ENCODE measurements at places on chromosomes 1 and 21. TPM values are rescaled to one million over a fixed set of nuclear protein-coding genes. Genes with fewer than 3 reads are reported as not detected.

DNA sequence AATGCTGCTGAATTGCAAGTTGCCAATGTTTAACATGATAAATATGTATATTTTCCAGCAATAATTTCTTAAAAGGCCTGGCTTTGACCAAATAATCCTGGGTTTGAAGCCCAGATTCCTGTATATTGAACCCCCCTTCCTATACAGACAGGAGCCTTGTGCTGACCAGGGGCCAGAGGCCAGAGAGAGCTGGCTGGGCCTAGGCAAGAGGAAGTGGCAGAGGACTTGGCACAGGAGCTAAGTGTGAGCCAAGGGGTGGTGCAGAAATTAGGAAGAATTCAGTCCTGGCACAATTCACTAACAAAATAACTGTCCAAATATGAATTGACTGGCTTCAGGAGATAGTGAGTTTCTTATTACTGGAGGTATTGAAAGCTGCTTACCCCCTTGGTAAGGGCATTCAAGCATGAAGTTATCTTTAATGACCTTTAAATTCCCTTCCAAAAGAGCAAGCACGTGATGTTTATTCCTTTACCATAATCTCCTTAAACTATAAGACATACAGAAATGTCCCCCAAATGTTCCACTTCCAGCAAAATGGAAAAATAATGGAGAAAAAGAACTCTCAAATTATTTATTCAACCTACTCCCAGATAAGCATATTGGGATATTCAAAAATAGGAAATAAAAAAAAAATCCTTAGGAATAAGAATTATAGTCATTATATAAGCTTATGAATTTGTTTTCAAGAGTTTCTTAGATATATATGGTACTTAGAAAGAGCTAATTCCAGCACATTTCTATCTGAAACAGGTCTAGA, 26.6 kb downstream of the NIBAN1 start:
- no peaks in the 10 kb centered on the region for H3K27me3 ChIP-seq
- H3K36me3 ChIP-seq = no peaks in the 10 kb centered on the region
- no peak overlapping the region for H3K27ac ChIP-seq
- DNase-seq = no peak
- H3K4me3 ChIP-seq = no peak overlapping the region
- no peaks in the 10 kb centered on the region for H3K4me1 ChIP-seq

DNA sequence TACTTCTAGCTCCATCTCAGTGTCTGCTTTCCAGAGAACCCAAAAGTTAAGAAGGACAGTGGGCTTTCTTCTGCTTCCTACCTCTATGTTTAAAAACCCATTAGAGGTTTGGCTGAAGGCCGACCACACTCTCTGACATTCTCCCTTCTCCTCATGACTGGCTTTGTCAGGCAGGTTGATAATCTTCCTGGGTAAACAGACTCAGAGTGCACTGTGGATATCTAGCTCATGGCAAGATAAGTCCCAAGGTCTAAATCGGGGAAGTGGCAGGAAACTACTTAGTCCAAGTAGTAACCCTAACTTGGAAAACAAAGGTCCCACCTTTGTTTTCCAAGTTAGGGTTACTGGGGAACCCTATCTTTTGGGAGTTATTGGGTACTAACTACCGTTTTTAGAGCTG, 161.9 kb upstream of the SPAG17 start:
- no peak overlapping the region for H3K27ac ChIP-seq
- no peaks in the 10 kb centered on the region for H3K4me1 ChIP-seq
- no peak overlapping the region for H3K4me3 ChIP-seq
- no peaks in the 10 kb centered on the region for H3K27me3 ChIP-seq

- H3K4me3 ChIP-seq = no peak overlapping the region
- DNase-seq = no peak
- H3K4me1 ChIP-seq = no peaks in the 10 kb centered on the region
- no peak overlapping the region for H3K27ac ChIP-seq
- no peaks in the 10 kb centered on the region for H3K27me3 ChIP-seq
Observed at GRCh38 chr21:35571910-35572309, 488.4 kb downstream of the SETD4 start.

- DNase-seq = no peak
- no peaks in the 10 kb centered on the region for H3K36me3 ChIP-seq
- no peaks in the 10 kb centered on the region for H3K27me3 ChIP-seq
- H3K4me1 ChIP-seq = no peaks in the 10 kb centered on the region
- no peak overlapping the region for H3K4me3 ChIP-seq
- H3K27ac ChIP-seq = no peak overlapping the region
Observed at GRCh38 chr1:45325851-45326506, 716 bp upstream of the HPDL start.

DNA sequence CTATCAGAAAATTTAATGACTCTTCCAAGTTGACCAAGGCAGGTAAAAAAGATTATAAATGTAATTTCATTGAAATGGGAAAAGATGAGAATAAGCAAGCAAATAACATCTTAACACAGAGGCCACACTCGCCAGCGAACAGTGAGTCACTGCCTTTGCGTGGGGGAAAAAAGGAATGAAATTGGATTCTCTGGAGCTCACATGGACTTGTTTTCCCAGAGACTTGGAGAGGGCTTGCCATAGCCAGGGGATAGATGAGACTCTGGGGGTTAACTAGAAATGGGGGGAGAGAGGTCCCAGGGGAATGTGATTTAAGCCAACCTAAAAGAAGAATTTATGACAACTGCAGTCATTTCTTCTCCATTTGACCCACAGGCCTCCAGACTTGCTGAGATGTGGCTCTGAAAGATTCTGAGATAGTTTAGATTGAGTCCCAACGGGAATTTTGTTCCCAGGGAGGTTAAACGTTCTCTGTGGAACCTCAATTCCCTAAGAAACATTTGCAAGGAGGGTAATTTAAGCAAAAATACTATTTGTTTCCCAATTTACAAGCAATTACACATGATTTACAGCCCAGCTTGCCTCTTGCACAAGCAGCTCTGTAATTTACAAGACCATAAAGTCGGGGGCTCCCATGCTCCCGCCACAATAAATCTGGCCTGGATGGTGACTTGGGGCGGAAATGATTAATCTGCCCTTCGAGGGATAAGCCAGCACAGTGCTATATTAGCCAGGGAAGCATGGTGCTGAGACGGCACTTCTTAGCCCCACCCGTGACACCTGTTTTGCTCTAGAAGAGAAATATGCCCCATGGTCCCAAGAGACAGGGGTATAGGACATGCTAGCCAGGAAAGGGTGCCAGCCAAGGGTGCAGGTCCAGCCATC, 68.8 kb downstream of the GRIK3 start:
- H3K36me3 ChIP-seq = no peaks in the 10 kb centered on the region
- no peaks in the 10 kb centered on the region for H3K4me1 ChIP-seq
- no peak for DNase-seq
- no peaks in the 10 kb centered on the region for H3K27me3 ChIP-seq
- H3K4me3 ChIP-seq = no peak overlapping the region

GRCh38 chr1:54010415-54011117, 7.4 kb downstream of the LDLRAD1 start:
- H3K4me3 ChIP-seq = no peak overlapping the region
- H3K4me1 ChIP-seq = no peaks in the 10 kb centered on the region
- DNase-seq = no peak
- no peaks in the 10 kb centered on the region for H3K36me3 ChIP-seq

RGS18 gene
- total RNA-seq = 2.1 TPM

TMPRSS2 gene
- 0.26 TPM for total RNA-seq

Data from uterus (tissue), 4 donors.